ENCODE measurements at places on chromosomes 5 and 9. TPM values are rescaled to one million over a fixed set of nuclear protein-coding genes. Genes with fewer than 3 reads are reported as not detected.
A peak's percentile ranks its signal among the peaks of the same experiment; 100 is the strongest.

DNA sequence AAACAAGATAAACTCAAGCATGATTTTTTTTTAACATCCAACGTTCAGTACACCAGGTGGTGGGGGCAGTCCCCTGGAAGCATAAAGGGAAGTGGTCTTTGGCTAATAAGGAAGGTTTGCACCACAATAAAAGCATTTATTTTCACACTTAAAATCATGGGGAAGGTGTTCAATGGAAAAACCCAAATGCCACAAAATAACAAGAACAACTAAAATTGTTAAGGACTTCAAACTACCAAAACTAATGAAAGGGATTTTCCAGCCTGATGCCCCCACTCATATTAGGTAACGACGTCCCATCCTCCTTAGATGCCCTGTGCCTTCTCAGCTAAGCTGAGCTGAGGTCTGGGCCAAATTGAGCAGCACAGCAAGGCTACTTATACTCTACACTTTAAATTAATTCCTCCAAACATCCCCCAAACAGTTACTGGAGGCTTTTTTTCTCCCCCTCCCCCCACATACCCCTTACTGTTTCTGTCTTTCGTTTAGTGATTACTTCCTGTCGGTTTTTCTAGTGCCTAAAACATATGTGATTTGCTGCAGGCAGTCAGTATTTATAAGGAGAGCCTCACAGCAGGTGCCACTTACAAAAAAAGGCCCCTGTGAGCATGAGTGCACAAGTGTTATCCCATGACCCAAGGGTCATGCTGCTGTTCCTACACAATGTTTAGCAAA lies 259.7 kb upstream of the ZNF608 start:
- no peak for DNase-seq
- H3K27ac ChIP-seq, result no peak overlapping the region
- no peaks in the 10 kb centered on the region for H3K27me3 ChIP-seq
- H3K4me1 ChIP-seq, result no peaks in the 10 kb centered on the region

- H3K27me3 ChIP-seq, result no peaks in the 10 kb centered on the region
- no peak for DNase-seq
- no peak overlapping the region for H3K27ac ChIP-seq
- H3K4me3 ChIP-seq, result no peak overlapping the region
These were observed 136.9 kb upstream of the RASEF start for GRCh38 chr9:83199832-83200231.

GRCh38 chr5:137575847-137576246 lies 76.7 kb upstream of the SPOCK1 start:
- H3K27ac ChIP-seq, result no peak overlapping the region
- peaks cover 18% of the 10 kb centered on the region for H3K4me1 ChIP-seq
- H3K36me3 ChIP-seq, result peaks cover 5% of the 10 kb centered on the region
- no peaks in the 10 kb centered on the region for H3K27me3 ChIP-seq

The JAK2 gene
- 4.3 TPM for total RNA-seq

DNA sequence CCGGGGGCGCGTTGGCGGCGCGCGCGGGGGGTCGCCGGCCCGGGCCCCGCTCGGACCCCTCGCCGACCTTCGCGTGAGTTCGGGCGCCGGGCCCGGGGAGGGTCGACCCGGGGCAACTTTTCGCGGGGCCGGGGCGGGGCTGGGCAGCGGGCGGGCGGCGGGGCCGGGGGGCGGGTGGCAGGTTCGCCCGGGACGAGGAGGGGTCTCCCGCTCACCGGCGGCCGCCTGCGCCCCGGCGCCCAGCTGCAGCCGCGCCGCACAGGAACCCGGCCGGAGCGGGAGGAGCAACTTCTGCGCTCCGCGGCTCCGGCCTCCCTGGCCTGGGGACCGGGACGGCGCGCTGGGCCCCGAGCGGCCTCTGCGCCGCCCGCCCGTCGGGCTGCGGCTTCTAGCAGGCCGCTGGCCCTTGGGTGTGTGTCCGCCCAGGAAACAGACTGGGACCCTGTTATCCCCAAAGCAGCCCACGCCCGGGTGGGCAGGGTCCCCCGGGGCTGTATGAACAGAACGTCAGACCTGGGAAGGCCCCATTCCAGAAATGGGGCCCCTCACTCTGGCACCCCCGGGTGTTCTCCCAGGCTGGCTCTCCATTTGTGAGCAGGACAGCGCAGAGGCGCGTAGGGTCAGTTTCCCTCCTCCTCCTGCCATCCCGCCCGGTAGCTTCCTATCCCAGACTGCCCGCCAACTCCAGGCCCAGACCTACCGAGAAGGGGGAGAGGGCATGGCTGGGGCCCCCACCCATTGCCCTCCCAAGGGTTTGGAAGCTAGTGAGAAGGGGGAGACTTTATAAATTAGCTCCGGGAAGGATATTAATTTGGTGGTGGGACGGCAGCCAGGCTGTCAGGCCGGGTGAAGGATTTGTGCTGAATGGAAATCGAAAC lies 708 bp downstream of the RXRA start:
- DNase-seq, result peak; percentile 27
- H3K27ac ChIP-seq, result peak overlapping the region; percentile 61

The C5orf58 gene
- not detected for total RNA-seq

DNA sequence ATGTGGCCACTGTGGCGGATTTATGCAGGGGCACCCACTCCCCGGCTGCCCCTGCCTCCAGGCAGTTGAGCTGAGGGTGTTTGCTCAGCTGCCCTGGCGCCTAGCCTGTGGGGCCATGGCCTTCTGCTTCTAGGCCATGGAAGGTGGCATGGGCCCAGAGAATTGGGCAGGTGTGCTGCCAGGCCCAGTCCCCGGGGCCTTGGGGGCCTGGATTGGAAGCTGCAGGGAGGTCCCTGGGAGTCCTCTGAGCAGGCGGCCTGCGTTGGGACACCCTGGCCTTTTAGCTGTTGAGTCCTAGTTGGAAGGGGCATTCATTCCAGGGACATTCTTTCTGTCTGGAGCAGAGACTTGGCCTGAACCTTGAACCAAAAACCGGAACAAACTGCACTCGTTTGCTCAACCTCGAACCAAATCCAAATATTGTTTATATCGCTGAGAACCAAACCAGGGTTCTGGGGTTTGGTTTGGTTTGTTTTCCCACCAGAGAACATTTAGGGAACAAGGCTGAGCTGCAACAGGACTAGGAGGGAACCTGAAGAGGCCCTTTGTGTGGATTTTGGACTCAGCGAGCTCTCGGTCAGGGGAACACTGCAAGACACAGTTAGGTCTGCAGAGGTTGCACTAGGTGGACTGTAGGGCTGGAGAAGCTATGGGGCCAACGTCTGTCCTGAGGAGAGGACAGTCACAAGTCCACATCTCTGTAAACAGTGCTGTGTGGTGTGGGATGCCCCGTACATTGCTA lies 116.8 kb downstream of the BOD1 start:
- DNase-seq, result no peak
- H3K36me3 ChIP-seq, result no peaks in the 10 kb centered on the region
- H3K27ac ChIP-seq, result no peak overlapping the region
- peaks cover 9% of the 10 kb centered on the region for H3K4me1 ChIP-seq

The SHROOM1 gene
- total RNA-seq, result 22.7 TPM

GRCh38 chr9:26604076-26604662 lies 288.4 kb downstream of the CAAP1 start:
- no peaks in the 10 kb centered on the region for H3K4me1 ChIP-seq
- H3K36me3 ChIP-seq, result no peaks in the 10 kb centered on the region
- H3K27ac ChIP-seq, result no peak overlapping the region
- no peak overlapping the region for H3K4me3 ChIP-seq
- peaks cover 8% of the 10 kb centered on the region for H3K27me3 ChIP-seq
- no peak for DNase-seq

The ADGRV1 gene
- not detected for total RNA-seq

DNA sequence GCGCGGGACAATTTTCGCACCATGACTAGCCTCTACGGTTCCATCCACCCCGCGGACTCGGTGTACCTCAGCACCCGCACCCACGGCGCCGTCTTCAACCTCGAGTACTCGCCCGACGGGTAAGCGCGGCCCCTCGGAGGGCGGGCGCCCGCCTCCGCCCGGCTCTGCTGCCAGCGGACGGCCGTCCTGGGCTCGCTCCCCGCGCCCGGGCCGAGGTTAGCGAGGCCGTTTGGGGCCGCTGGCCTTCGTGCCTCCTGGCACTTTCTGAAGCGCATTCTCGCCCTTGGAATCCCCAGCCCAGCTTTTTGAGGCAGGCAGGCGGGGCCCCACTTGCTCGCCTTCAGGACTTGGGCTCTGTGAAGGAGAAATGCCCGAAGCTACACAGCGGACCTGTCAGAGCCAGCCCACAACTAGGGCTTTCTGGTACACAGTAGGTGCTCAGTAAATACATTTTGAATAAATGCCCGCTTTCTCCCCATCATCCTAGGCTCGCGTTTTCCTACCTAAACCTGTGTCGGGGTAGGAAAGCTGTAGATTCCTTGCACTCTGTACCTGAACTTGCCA lies 772 bp downstream of the DCAF10 start:
- H3K27me3 ChIP-seq, result no peaks in the 10 kb centered on the region
- DNase-seq, result peak; percentile 32
- H3K27ac ChIP-seq, result peak overlapping the region; percentile 50
- H3K4me1 ChIP-seq, result peaks cover 24% of the 10 kb centered on the region
- H3K4me3 ChIP-seq, result peak overlapping the region; percentile 88

- peaks cover 8% of the 10 kb centered on the region for H3K4me1 ChIP-seq
- no peaks in the 10 kb centered on the region for H3K27me3 ChIP-seq
- no peak overlapping the region for H3K4me3 ChIP-seq
These were observed 624 bp upstream of the RETREG1 start for GRCh38 chr5:16617274-16617968.

- no peak for DNase-seq
- H3K4me3 ChIP-seq, result no peak overlapping the region
- H3K36me3 ChIP-seq, result no peaks in the 10 kb centered on the region
- H3K27ac ChIP-seq, result no peak overlapping the region
These were observed 118.2 kb upstream of the SLC44A1 start for GRCh38 chr9:105126226-105126625.

DNA sequence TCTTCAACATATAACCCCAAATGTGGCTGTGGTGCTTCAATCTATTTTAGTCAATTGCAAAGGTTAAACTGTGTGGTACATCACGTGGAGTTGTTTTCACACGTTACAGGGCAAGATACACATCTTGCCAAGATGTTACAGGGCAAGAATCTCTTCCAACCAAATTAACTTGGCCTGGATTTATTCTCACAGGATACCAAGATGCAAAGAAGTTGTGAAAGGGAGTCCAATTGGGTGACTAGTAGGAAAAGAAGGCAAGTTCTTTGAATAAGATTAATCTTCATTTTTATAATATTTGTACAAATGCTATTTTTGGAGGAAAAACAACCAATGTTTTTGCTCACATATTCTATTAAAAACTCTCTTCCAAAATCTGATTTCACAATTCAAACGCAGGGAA lies 4.8 kb upstream of the IFNA8 start:
- H3K27ac ChIP-seq, result no peak overlapping the region
- H3K36me3 ChIP-seq, result peaks cover 4% of the 10 kb centered on the region
- no peak for DNase-seq
- no peaks in the 10 kb centered on the region for H3K4me1 ChIP-seq
- peaks cover 25% of the 10 kb centered on the region for H3K27me3 ChIP-seq

- H3K36me3 ChIP-seq, result no peaks in the 10 kb centered on the region
- peak; percentile 59 for DNase-seq
- H3K4me1 ChIP-seq, result no peaks in the 10 kb centered on the region
- H3K27ac ChIP-seq, result no peak overlapping the region
These were observed 14.2 kb upstream of the NRARP start for GRCh38 chr9:137316012-137316981.

The LAMC3 gene
- total RNA-seq, result not detected

DNA sequence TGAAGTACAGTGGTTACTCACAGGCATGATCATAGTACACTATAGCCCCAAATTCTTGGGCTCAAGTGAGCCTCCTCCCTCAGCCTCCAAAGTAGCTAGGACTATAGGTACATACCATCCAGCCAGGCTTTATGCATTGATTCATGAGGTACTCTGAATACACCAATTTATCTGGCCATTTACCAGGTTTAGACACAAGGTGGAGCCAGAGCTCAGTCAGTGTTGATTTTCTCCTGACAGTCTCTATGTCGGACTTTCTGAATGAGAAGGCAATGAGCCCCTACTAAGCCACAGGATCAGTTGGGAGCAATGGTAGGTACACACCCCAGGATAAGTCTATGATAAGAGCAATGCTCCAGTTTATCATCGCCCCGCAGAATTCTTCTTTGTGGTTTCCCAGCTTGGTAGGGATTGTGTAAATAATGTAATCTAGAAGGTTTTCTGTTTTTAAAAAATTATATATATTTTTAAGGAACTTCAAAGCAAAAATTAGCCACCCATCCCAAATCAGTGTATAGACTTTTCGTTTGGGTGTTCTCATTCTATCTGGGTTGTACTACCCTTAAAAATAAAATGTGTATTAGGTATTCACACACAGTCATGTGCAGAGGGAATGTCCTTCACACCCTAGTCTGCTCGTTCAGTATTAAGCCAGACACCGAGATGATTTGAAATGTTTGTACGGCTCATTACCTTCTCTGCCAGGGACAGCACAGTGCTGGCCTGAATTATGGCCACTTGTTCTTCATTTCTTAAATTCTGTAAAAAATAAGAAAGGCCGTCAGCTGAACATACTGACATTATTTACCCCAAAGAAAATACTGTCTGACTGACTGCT lies 118.4 kb upstream of the DPYSL3 start:
- no peaks in the 10 kb centered on the region for H3K36me3 ChIP-seq
- H3K27ac ChIP-seq, result no peak overlapping the region
- H3K4me1 ChIP-seq, result no peaks in the 10 kb centered on the region
- no peak overlapping the region for H3K4me3 ChIP-seq
- DNase-seq, result peak; percentile 90

DNA sequence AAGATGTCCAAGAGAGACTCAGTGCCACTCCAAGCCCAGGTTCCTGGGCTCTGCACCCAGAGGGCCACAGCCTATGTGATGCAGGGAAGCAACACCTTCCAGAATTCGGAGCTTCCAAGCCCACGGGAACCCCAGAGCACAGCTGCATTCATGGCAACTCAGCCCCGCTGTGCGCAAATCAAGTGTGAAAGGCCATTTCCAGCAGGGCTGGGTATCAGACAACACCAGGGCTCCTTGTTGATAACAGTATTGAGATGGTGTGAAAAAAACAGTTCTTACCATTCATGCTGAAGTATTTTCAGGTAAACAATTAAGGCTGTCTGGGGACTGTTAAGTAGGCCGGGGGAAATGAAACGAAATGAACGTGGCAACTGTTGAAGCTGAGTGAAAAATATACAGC lies 10.1 kb downstream of the ROR2 start:
- DNase-seq, result no peak
- H3K27ac ChIP-seq, result no peak overlapping the region
- no peaks in the 10 kb centered on the region for H3K27me3 ChIP-seq
- H3K4me1 ChIP-seq, result no peaks in the 10 kb centered on the region

GRCh38 chr5:148382961-148383360 lies 797 bp upstream of the FBXO38 start:
- no peaks in the 10 kb centered on the region for H3K36me3 ChIP-seq
- no peaks in the 10 kb centered on the region for H3K27me3 ChIP-seq
- H3K4me1 ChIP-seq, result peaks cover 38% of the 10 kb centered on the region
- H3K4me3 ChIP-seq, result peak overlapping the region; percentile 85
- peak; percentile 26 for DNase-seq

DNA sequence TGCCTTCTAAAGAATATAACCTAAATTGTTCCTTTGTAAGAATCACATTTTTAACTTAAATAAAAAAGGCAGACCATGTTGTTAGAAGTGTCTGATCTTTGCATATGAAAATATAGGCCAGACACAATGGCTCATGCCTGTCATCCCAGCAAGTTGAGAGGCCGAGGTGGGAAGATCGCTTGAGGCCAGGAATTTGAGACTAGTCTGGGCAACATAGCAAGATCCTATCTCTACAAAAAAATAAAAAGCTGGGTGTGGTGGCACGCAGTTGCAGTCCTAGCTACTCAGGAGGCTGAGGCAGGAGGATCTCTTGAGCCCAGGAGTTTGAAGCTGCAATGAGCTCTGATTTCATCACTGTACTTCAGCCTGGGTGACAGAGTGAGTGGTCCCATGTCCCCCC lies 37.3 kb downstream of the TRIO start:
- no peak overlapping the region for H3K4me3 ChIP-seq
- peak overlapping the region; percentile 19 for H3K27ac ChIP-seq
- no peak for DNase-seq
- H3K4me1 ChIP-seq, result peaks cover 46% of the 10 kb centered on the region
- peaks cover 5% of the 10 kb centered on the region for H3K36me3 ChIP-seq

All from MCF 10A (cell line).